ENCODE measurements at places on chromosomes 7 and 10.

GRCh38 chr10:86313621-86314041, 53.0 kb downstream of the GRID1 start:
- DNase-seq = no peak

DNA sequence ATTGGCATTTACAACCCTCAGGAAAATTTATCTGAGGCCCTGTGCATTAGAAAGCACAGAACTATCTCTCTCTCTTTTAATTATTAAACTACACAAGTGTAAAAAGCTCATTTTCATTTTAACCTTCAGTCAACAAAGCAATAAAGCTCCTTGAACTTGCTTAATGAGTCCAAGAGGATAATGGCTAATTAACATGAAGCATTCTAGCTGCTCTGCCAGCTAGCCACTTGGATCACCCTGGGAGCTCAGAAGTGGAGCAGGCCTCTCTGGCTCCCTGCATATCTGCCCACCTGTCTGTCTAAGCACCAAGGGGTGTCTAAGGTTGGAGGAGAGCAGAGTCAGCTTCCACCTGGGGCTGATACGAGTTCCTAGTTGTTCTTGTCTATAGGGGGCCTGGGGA, 56.0 kb upstream of the SLC35G1 start:
- DNase-seq = no peak

- no peak for DNase-seq
Observed at GRCh38 chr7:17624379-17624778, 315.9 kb downstream of the SNX13 start.

- no peak for DNase-seq
Observed at GRCh38 chr10:118062798-118063238, 16.1 kb upstream of the RAB11FIP2 start.

- no peak for DNase-seq
Observed at GRCh38 chr7:97021747-97022490, 2.7 kb downstream of the DLX5 start.

DNA sequence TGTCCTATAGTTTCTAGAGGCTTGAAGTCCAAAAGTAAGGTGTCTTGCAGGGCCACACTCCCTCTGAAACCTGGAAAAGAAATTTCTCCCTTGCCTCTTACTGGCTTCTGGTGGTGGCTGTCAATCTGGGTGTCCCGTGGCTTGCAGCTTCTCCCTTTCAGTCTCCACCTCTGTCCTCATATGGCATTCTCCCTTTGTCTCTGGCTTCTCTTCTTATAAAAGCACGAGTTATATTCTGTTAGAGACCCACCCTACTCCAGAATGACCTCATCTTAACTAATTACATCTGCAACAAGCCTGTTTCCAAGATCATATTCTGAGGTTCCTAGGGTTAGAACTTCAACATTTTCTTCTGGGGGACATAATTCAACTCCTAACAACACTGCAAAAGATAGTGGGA, 3.4 kb upstream of the GLI3 start:
- DNase-seq = no peak

GRCh38 chr7:34759477-34760125, 101.6 kb downstream of the NPSR1 start:
- peak; percentile 51 for DNase-seq

DNA sequence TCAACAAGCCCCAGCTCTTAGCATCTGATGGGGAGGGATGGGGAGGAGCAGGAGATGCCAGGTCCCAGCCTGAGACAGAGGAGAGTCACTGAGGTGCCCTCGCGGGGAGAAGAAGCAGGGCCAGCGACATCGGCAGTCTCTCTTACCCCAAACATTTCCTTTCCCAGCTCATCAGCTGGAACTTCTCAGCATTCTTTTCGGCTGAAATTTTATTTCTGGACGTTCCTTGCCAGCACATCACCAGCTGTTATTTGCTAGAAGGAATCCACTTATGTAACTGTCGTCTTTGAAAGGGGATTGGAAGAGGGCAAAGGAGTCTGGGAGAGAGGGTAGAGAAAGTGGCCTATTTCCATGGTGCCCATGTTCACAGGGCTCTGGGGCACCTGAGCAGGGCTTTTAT, 101.0 kb upstream of the SHH start:
- DNase-seq = no peak

- no peak for DNase-seq
Observed at GRCh38 chr10:36114913-36115312, 472.8 kb upstream of the FZD8 start.

DNA sequence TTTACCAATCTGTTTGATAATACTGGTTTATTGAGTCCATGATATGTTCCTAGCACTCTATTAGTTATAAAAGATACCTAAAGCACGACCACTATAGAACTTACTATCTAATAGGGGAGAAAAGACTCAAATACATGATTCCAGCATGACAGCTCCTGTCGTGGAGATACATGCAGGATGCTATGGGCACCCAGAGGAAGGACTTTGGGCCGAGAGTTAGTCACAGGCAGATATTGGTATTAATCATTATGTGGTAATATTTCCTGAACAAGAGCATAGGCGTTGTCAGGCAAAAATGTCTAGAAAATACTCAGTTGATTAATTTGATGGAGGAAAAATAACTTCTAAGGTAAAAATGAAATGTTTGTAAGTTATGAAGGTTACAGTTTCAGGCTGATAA, 31.8 kb downstream of the CNNM2 start:
- peak; percentile 10 for DNase-seq

GRCh38 chr7:30923774-30924413, 12.2 kb downstream of the AQP1 start:
- no peak for DNase-seq

GRCh38 chr7:145105561-145105960, 269.7 kb upstream of the TPK1 start:
- DNase-seq = no peak

GRCh38 chr7:123472327-123472726, 62.1 kb downstream of the IQUB start:
- no peak for DNase-seq

DNA sequence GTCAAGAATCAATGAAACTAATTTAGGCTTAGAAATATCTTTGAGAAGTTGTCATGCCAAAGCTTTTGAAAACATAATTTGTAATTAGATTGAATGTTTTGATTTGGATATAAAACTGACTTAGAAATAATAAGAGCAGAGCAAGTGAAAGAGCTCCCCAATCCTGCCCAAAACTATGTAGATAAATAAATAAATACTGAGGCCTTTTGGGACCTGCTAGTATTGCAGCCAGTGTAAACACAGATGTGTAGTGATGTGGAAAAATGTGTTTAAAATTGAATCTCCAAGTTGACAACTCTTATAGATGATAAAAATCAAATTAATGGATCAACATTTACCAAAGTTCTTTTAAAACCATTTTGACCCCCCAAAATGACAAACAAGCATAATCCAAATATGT, 896.1 kb downstream of the CNTNAP2 start:
- DNase-seq = no peak

DNA sequence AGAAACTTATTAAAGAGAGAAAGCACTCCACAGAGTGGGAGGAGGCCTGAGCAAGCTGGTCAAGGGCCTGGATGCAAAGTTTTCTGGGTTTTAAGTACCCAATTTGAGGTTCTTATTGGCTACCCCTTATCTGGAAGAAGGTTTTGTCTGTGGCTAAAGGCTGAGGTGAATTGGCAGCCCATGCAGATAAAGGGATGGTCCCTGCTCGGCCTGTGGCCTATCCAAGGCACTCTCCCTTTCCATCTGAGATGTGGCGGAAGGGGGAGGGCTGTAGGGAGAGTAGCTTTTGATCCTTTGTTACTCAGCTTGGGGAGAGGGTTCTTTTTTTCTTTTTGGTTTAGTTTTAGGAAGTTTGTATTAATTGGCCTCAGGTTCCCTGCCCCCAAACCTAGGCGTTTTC, 465.1 kb downstream of the ATRNL1 start:
- no peak for DNase-seq

DNA sequence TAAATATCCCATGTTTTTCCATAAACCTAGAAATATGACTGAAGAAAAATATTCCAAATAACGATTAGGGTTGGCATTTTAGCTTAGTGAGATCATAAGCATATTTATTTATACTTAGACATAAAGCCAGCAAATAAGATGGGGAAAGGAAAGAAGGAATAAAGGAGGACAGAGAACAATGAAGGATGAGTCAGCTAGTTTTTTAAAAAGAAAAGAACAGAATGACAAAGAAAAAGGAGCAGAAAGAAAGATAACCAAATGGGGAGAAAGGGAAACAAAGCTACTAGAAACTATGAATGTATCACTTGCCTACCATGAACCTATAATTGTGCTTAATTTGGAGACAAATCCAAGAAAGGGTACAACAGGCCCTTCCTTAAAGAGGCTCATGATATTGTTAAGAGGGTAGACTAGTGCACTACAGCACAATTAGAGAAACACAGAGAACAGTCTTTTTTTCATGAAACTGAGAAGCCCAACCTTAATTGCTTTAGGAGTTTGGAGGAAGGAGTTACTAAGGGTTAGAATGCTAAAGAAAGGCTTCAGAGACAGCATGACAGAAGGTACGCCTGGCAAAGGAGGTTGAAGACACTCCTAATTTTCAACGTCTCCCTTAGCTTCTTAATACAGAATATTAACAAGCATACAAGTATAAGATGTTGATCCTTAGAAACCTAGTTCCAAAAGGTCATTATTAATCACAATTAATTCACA, 23.9 kb downstream of the HERPUD2 start:
- DNase-seq = no peak

GRCh38 chr10:86372784-86373239, 6.2 kb upstream of the GRID1 start:
- no peak for DNase-seq

- no peak for DNase-seq
Observed at GRCh38 chr7:5213286-5213645, 23.2 kb downstream of the WIPI2 start.

DNA sequence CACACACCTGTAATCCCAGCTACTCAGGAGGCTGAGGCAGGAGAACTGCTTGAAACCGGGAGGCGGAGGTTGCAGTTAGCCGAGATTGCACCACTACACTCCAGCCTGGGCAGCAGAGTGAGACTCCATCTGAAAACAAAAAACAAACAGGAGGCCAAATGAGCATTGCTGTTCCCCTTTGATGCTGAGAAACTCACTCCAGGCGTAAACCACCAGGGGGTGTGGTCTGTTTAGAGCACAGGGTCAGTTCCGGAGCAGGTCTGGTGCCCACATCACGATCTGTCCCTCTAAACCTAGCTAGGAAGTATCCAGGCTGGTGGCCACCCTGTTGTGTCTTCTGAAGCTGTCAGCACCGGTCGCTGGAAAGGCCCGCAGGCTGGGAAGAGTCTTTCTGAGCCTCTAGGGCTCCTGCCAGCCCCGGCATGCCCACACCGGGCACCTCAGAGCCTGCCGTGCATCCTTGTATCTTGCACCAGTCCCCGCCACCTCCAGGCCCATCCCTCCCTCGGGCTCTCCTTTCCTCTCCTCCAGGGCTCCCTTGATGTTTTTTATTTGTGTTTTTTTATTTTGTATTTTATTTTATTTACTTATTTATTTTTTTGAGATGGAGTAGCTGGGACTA, 66.3 kb upstream of the SH2B2 start:
- DNase-seq = no peak

GRCh38 chr10:12111528-12111927, 17.9 kb upstream of the SEC61A2 start:
- DNase-seq = no peak

DNA sequence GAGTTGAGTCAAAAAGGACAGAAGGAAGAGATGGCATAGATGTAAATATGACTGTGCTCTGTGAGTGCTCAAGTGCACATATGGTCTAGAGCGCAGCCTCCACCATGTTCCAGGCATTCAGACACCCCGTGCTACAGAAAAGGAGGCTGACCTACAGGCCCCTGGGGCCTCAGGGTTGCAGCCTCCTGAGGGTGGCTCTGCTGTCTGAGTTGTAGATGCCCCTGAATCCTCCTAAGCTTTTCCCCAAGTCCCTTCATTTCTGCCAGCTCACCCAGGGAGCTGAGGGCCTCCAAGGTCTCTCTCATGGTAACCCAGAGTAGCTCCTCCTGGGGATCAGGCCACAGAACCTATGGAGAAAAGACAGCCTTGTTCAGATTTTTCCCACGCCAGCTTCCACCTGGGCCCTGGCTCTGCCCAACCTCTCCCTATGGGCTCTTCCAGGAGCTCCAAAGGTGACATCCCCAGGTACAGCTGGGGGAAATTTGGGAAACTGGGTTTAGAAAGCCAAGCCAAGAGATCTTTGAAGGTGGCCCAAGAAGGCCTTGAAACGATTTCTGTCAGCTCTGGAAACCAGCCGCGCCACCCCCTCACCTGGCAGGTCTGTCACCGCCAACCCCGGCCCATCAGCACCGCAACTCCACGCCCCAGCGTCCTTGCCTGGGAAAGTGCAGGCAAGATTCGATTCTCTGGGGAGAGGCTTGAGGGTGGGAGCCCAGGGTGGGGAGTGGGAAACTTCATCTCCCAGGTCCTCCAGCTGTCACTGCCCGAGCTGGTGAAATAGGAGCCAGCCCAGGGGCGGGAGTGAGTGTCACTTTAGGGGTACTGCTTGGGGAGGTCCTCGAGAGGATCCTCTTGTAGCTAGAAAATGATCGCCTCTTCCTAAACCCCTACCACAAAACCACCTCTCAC, 2.4 kb downstream of the ZNF467 start:
- DNase-seq = no peak

- DNase-seq = peak; percentile 62
Observed at GRCh38 chr7:8217200-8218068, 44.5 kb downstream of the ICA1 start.

DNA sequence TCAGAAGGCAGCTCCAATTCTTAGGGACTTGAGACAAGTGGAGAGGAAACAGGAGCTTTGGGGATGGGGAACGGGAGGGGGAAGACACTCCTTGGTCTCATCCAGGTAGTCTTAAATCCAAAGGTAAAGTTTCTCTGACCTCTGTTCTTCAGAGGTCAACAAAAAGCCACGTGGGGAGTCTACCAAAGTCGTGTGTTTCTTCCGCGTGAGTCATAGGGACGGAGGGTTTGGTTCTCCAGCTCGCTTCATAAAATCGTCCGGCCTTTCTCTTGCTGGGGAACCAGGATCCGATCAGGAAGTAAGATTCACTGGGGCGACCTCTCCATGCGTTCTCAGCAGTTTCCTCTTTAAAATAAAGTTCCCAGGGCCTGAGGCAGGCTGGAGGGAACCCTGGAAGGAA, 275.7 kb downstream of the TCERG1L start:
- DNase-seq = no peak

- DNase-seq = no peak
Observed at GRCh38 chr7:14380881-14381280, 391.4 kb upstream of the ETV1 start.

DNA sequence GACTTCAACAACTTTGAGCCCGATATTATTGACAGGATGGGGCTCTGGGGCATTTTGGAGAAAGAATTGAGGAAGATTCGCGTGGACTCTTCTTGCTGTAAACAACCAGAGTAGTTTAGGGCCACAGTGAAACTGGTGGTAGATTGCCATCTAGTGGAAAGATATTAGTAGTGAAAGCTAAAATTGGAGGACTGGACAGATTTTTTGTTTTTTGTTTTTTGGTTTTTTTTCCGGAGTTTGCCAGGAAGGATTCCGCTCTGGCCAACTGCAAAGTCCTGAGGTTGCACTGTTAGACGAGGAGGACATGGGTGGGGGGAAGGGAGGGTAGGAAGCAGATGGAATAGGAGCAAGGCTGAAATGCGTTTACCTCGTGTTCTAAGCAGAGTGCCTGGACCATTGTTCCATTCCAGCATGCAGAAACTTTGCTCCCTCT, 11.7 kb downstream of the NOBOX start:
- peak; percentile 59 for DNase-seq

GRCh38 chr7:151503902-151504714, 15.6 kb downstream of the RHEB start:
- no peak for DNase-seq

Measured in kidney capillary endothelial cell (primary cell).